ENCODE measurements at places on chromosomes 4 and X.

DNA sequence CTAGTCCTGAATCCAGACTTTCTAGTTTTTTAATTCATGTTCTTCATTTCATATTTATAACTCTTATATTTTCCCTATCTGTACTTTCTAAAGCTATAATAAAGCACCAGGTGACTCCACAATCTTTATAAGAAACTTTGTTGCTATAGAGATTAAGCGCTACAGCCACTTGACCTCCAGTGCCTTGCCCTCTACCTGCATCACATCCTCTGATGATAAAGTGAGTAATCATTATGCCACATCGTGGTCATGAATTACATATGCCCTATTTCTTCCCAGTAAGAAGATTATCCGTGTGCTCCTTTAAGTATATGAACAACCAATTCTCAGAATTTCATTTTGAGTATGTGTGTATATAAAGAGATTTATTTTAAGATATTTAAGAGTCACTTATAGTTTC, 6.8 kb upstream of the DYNLT3 start:
- no peak for DNase-seq
- H3K4me3 ChIP-seq: no peak overlapping the region
- H3K27me3 ChIP-seq: no peaks in the 10 kb centered on the region
- no peaks in the 10 kb centered on the region for H3K4me1 ChIP-seq
- no peaks in the 10 kb centered on the region for H3K36me3 ChIP-seq
- no peak overlapping the region for H3K27ac ChIP-seq

GRCh38 chrX:105063743-105064142, 156.8 kb downstream of the TEX13A start:
- H3K27me3 ChIP-seq: no peaks in the 10 kb centered on the region
- no peak for DNase-seq
- H3K27ac ChIP-seq: no peak overlapping the region
- no peaks in the 10 kb centered on the region for H3K36me3 ChIP-seq
- H3K4me1 ChIP-seq: no peaks in the 10 kb centered on the region

- H3K27ac ChIP-seq: no peak overlapping the region
- H3K36me3 ChIP-seq: no peaks in the 10 kb centered on the region
- no peaks in the 10 kb centered on the region for H3K27me3 ChIP-seq
- no peaks in the 10 kb centered on the region for H3K4me1 ChIP-seq
- DNase-seq: no peak
- H3K4me3 ChIP-seq: no peak overlapping the region
Observed at GRCh38 chrX:78957049-78957767, 12.0 kb downstream of the P2RY10 start.

DNA sequence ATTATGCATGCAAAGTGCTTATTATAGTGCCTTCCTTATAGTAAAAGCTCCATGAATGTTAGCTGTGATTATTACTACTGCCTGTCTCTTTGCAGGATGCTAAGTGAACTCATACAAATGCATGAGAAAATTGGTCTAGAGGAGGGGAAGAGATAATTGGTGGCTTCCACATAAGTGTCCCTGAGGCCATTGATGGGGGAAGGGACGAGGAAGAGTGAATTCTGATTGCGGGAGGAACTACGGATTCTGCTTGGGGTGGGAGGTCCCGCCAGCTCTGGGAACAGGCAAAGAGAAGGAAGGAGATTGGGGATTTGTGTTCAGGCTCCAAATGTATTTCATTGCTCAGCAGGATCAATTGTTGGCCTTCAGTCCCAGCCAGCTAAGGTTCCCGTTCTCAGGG, 11.6 kb upstream of the ARHGAP36 start:
- no peak overlapping the region for H3K4me3 ChIP-seq
- no peaks in the 10 kb centered on the region for H3K4me1 ChIP-seq
- no peak overlapping the region for H3K27ac ChIP-seq
- no peaks in the 10 kb centered on the region for H3K27me3 ChIP-seq
- H3K36me3 ChIP-seq: no peaks in the 10 kb centered on the region

DNA sequence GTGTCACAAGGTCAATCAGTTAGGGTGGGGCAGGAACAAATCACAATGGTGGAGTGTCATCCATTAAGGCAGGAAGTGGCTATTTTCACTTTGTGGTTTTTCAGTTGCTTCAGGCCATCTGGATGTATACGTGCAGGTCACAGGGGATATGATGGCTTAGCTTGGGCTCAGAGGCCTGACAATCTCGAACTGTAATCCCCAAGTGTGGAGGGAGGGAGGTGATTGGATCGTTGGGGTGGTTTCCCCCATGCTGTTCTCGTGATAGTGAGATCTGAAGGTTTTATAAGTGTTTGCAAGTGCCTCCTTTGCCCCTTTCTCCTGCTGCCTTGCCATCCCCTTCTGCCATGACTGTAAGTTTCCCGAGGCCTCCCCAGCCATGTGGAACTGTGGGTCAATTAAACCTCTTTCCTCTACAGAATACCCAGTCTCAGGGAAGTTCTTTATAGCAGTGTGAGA, 36.7 kb upstream of the STS start:
- no peaks in the 10 kb centered on the region for H3K4me1 ChIP-seq
- H3K4me3 ChIP-seq: no peak overlapping the region
- no peak overlapping the region for H3K27ac ChIP-seq
- no peak for DNase-seq
- H3K27me3 ChIP-seq: no peaks in the 10 kb centered on the region
- H3K36me3 ChIP-seq: no peaks in the 10 kb centered on the region

GRCh38 chrX:119753639-119754257, 4.6 kb upstream of the SOWAHD start:
- H3K4me1 ChIP-seq: peaks cover 2% of the 10 kb centered on the region
- no peak overlapping the region for H3K27ac ChIP-seq
- no peaks in the 10 kb centered on the region for H3K36me3 ChIP-seq
- H3K27me3 ChIP-seq: no peaks in the 10 kb centered on the region
- DNase-seq: no peak

GRCh38 chrX:73266766-73267165, 52.1 kb upstream of the NAP1L2 start:
- H3K27me3 ChIP-seq: no peaks in the 10 kb centered on the region
- no peaks in the 10 kb centered on the region for H3K4me1 ChIP-seq
- H3K27ac ChIP-seq: no peak overlapping the region
- no peak overlapping the region for H3K4me3 ChIP-seq

DNA sequence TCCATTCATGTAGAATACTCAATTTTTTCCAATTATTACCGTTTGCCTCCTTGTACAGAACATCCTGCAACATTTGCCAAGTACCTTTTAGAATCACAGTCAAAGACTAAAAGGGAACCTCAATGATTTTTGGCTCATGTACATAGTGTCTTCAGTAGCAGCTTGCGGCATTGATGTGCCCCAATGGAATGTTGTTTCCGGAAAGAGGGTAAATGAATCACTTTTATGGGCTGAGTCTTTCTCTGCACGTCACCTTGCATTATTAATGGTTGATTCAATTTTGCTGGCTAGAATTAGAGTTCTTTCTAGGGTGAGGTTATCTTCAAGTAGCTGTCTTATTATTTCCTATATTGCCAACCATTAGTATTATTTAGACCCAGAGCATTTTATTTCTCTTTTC, 116.9 kb upstream of the GABRA2 start:
- no peaks in the 10 kb centered on the region for H3K4me1 ChIP-seq
- no peak overlapping the region for H3K27ac ChIP-seq
- DNase-seq: no peak
- H3K36me3 ChIP-seq: no peaks in the 10 kb centered on the region
- no peaks in the 10 kb centered on the region for H3K27me3 ChIP-seq
- no peak overlapping the region for H3K4me3 ChIP-seq

- no peak overlapping the region for H3K27ac ChIP-seq
- no peak for DNase-seq
- H3K27me3 ChIP-seq: no peaks in the 10 kb centered on the region
Observed at GRCh38 chrX:37487271-37487670, 84.2 kb upstream of the LANCL3 start.

DNA sequence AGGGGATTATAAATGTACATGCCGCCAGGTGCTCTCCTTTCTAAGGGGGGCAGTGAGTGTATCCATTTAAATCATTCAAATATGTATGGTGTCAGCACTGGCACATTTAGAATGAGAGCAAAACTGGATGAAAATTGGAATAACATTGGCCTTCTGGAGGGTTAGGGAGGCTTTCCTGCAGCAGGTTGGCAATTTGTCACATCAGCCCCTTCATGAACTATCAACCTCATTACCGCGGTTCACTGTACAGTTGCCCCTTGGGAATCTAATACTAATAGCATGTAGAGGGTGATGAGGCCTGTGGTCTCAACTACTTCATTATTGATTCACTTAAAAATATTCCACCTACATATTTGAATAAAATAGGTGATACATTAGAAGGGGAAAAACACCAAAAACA, 117.9 kb downstream of the PDHA2 start:
- no peaks in the 10 kb centered on the region for H3K27me3 ChIP-seq
- no peak overlapping the region for H3K27ac ChIP-seq
- H3K4me3 ChIP-seq: no peak overlapping the region
- no peaks in the 10 kb centered on the region for H3K4me1 ChIP-seq
- no peaks in the 10 kb centered on the region for H3K36me3 ChIP-seq

DNA sequence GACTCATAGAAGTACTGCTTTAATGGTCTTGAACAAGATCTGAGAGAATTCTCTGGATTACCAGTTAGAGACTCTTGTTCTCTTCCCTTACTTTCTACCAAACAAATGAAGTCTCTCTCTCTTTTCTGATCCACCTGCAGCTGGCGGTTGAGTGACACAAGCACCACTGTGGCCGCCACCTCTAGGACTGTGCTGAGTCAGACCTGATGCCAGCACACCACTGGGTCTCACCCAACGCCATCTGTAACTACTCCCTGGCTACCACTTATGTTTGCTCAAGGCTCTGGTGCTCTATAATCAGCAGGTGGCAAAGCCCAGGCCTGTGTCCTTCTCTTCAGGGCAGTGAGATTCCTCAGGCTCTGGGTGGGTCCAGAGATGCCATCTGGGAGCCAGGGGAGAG, 1173.5 kb downstream of the RPA4 start:
- DNase-seq: no peak
- no peaks in the 10 kb centered on the region for H3K4me1 ChIP-seq
- no peak overlapping the region for H3K4me3 ChIP-seq
- H3K36me3 ChIP-seq: no peaks in the 10 kb centered on the region
- no peak overlapping the region for H3K27ac ChIP-seq

GRCh38 chr4:170090352-170091052, 746 bp upstream of the AADAT start:
- H3K4me1 ChIP-seq: no peaks in the 10 kb centered on the region
- DNase-seq: no peak
- no peaks in the 10 kb centered on the region for H3K27me3 ChIP-seq
- no peak overlapping the region for H3K27ac ChIP-seq
- no peaks in the 10 kb centered on the region for H3K36me3 ChIP-seq
- peak overlapping the region; percentile 45 for H3K4me3 ChIP-seq

All from iPS DF 6.9 (cell line).